ENCODE measurements at places on chromosomes 1 and 21.

DNA sequence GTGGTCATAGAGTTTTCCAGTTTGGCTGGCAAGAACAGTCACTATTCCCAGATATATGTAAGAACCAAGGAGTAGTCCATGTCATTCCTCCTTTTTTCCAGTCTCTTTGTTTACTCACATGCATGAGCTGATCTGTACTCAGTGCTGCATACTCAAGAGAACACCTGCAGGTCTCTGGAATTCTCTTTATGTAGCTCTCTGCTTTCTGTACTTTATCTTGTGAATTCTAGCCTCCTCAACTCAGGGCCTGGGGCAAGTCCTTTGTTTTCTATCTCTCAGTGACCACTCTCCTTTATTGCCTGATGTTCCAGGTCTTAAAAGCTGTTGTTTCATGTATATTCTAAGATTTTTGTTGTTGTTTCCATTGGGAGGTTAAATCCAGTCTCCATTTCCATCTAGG is 478.9 kb downstream of the DPYD start:
- DNase-seq = no peak

DNA sequence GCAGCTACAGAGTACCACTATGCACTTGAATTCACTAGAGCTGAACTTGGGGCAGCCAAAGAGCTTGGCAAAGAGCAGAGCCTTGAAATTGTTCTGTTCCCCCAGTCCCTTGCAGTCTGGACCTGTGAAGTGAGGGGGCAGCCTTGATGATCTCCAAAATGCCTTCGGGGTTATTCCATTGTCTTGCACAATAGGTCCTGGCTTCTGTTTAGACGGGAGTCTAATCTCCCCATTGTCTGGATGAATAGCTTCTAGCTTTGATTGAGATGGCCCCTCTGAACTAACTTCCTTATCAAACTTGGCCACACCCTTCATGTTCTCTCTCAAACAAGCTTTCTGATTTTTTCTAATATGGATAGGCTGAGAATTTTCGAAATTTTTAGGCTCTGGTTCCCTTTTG is 72.6 kb downstream of the PGM1 start:
- DNase-seq = no peak

DNA sequence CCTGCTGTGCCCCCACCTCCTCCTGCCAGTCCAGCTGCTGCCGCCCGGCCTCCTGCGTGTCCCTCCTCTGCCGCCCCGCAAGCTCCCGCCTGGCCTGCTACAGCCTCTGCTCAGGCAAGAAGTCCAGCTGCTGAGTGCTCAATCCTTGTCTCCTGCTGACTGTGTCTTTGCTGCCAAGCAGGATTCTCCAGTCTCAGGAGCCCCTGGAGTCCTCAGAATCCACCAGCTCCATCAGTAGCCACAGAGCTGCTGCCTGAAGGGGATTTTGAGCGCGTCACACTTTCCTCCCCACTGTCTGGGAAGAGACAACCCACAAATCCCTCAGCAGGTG is 973 bp downstream of the KRTAP10-11 start:
- no peak for DNase-seq

GRCh38 chr1:209038735-209039134 is 544.8 kb upstream of the CAMK1G start:
- no peak for DNase-seq

GRCh38 chr1:156748670-156749418 is 2.6 kb downstream of the HDGF start:
- DNase-seq = no peak

DNA sequence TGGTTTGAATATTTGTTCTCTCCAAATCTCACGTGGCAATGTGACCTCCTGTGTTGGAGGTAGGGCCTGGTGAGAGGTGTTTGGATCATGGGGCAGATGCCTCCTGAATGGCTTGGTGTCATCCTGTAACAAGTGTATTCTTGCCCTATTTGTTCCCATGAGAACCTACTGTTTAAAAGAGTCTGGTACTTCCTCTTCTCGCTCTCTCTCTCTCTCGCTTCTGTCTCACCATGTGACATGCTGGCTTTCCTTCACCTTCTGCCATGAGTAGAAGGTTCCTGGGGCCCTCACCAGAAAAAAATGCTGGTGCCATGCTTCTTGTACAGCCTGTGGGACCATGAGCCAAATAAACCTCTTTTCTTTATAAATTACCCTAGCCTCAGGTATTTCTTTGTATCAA is 8.4 kb upstream of the PAXBP1 start:
- no peak for DNase-seq

DNA sequence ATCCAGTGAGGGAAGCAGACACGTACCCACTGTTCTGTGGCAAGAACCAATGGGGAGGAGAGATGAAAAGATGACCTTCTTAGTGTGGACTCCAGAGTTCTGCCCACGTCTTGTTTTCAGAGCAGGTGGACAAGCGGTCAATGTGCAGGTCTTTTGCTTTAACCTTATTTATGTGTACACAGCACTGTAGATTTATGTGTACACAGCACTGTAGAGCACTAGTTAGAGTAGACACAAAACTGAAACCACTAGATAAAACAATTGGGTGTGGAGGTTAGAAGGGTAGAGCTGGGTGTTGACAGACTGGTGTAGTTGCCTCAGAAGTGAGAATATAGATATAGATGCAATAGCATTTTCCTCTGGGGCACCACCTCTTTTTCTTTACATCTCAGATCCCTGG is 150.0 kb downstream of the MAGI3 start:
- no peak for DNase-seq

DNA sequence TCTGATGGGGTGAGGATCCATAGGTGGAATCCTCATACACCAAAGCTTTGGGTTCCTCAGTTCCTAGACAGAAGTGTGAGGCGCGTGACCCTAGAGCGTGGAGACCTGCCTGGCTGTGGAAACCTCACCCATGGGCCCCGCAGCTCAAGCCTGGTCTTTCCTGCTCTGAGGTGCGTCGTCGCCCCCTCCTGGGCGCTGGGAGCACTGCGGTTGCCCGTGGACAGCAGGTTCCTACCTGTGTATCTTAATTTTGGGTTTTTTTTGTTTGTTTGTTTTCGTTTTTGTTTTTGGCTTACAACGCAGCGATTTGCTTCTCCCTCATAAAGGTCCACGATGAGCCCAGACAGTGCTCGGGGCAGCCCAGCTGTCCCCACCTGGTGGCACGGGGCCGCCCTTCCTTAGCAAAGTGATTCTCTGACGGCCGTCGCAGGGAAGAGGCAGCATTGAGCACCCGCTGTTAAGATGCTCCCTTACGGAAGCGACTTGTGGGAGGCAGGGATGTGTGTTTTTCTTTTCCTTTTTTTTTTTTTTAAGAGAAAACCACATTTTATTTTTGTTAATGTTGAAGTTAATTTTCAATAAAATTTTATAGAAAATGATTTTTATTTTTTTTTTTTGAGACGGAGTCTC is 36.5 kb upstream of the TRAPPC10 start:
- DNase-seq = peak; percentile 72

DNA sequence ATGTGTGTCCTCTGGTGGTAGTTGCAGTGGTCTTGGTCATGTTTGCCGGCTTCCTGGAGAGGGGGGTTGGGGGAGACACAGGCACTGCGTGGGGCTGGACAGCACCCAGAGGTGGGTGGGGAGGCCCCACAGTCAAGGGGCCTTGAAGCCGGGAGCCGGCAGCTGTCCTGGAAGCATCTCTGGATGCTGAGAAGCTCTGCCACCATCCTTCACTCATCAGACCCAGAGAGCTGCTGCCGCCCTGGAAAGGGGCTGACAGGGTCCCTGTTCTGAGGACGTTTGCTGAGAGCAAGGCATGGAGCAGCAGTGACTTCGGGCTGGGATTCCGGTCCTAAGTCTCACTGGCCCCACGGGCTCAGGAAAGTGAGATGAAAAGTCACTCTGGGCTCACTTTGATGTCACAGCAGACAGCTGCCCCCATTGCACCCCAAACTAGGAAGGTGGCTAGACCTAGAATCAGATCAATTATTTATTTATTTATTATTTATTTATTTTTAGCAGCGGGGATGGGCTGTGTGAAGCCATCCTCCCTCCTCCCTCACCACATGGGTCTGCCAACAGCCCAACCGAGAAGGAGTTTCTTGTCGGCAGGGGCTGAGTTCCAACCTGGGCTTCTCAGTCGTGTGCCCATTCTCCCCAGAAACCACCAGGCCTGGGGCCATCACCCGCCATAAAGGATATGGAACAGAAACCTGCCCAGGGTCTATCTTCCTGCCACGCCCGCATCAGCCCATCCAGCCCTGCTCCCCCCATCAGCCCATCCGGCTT is 547.4 kb downstream of the PTPRU start:
- DNase-seq = no peak

DNA sequence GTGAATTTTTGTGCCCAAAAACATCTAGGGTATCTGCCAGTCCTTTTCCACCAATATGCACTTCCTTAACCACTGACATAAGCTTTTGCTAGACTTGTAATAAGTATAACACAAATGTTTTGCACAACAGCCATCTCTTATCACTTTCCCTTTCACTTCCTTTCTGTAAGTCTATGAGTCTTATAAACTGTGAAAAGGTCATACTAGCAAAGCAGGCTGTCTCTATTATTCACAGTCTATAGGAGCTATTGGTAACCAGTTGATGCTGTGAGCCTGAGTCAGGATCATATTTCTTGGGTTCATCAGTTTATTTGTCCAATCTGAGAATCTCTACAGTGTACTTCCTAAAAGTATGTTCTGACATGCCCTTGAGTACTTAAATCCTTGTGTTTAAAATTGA is 172.6 kb downstream of the CHRM3 start:
- DNase-seq = no peak

GRCh38 chr1:244473059-244473605 is 12.1 kb downstream of the CATSPERE start:
- no peak for DNase-seq

GRCh38 chr1:94240822-94241221 is 3.4 kb upstream of the ARHGAP29 start:
- DNase-seq = no peak

- no peak for DNase-seq
Measured at GRCh38 chr1:182141040-182141439, 79.5 kb upstream of the ZNF648 start.

DNA sequence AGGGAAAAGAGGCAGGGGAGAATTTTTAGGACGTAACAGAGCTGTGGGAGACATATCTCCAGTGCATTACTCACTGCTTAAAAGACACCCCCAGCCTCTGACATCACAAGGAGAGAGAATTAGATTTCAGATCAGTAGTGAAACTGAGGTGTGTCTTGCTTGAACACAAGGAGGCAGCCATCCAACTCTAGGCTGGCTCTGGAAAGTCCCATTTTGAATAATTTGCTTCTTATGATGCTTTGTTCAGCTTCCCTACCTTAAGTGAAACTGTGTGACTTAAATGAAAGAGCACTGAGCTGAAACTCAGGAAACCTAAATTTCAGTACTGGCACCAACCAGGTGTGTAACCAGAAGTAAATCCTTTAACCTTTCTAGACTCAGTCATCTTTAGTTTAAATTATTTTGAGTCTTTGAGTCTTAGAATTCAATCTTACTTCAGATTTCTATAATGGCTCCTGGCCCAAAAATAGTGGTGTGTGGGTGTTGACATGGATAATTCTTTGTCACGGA is 251.6 kb upstream of the SGIP1 start:
- peak; percentile 29 for DNase-seq

- no peak for DNase-seq
Measured at GRCh38 chr1:47587891-47588582, 150.2 kb downstream of the FOXD2 start.

DNA sequence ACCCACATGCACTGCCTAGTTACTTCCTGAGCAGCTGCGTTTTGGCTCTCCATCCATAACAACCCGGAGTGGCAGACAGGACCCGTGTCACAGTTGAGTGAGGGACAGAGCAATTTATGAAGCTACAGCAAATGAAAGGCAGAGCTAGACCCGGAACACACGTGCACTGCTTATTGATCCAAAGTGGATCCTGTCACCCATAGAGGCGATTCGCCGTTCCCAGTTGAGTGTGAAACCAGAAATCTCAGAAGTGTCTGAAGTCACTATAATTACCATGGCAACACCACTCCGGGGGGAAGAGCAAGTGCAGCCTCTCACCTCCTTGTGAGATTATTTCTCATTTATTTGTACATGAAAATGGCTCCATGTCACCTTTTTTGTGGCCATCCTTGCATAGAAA is 365.2 kb downstream of the DSCAM start:
- DNase-seq = no peak

DNA sequence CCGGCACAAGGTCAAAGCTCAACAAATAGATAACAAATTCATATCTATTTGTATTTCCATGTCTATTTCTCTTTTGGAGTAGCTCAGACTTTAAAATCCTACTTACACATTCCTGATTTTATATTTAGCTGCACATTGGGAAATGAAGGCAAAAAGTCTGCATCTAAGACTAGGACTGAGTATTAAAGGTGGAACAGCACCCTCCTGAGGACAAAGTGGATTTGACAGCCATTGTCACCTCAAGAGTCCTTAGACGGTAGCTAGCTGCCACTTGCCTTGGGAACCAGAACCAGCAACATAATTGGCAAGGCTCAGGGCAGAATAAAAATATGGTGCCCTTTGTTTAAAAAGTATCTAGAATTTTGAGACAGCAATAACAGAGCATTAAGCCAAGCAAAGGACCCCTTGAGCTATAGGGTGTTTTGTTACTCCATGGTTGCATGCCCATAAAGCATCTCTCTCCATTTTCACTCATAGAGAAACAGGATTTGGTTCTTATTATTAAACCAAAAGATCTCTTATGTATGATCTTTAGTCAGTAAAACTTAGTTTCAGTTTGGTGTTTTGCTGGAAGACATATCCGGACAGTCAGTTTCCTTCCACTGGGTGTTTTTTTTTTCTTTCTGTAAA is 30.0 kb upstream of the SGIP1 start:
- DNase-seq = no peak

GRCh38 chr1:37602750-37603694 is 7.3 kb upstream of the GNL2 start:
- peak; percentile 10 for DNase-seq

- DNase-seq = no peak
Measured at GRCh38 chr1:154403261-154403943, 1.7 kb upstream of the IL6R start.

DNA sequence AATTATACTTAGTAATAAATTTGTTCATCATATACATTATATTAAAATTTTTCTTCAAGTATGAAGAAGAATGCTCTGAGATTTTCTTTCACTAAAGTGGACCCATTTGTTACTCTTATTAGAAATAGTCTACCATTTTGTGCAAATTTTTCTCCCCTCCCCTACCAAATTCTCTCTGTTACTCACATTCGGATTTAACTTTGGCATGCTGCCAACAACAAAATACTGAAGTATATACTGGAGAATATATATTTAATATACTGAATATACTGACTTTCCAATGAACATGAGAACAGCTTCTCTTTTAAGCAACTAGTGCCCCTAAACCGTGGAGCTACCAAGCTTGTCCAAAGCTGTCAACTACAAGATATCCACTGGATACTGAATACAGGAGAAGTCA is 57.2 kb downstream of the CENPF start:
- DNase-seq = no peak

DNA sequence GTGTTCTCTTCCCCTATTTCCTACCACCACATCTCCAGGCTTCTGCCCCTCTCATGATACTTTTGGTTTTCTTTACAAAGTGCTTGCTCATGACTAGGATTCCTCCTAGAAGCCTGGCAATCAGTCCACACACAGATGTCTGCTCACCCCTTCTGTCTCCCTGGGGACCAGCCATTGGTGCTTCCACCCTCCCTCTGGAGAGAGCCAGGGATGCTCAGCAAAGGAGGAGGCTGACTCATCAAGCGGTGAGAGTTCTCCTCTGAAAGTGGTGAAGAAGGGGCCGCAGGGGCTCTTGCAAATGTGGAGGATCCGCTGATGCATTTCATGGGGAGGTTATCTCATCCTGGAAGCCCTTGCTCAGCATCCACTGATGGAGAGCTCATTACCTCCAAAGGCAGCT is 14.5 kb downstream of the NT5C1A start:
- no peak for DNase-seq
